ENCODE measurements at places on chromosomes 4 and X.
A peak's percentile ranks its signal among the peaks of the same experiment; 100 is the strongest.

GRCh38 chr4:100633269-100633668 lies 115.4 kb upstream of the EMCN start:
- DNase-seq: no peak

DNA sequence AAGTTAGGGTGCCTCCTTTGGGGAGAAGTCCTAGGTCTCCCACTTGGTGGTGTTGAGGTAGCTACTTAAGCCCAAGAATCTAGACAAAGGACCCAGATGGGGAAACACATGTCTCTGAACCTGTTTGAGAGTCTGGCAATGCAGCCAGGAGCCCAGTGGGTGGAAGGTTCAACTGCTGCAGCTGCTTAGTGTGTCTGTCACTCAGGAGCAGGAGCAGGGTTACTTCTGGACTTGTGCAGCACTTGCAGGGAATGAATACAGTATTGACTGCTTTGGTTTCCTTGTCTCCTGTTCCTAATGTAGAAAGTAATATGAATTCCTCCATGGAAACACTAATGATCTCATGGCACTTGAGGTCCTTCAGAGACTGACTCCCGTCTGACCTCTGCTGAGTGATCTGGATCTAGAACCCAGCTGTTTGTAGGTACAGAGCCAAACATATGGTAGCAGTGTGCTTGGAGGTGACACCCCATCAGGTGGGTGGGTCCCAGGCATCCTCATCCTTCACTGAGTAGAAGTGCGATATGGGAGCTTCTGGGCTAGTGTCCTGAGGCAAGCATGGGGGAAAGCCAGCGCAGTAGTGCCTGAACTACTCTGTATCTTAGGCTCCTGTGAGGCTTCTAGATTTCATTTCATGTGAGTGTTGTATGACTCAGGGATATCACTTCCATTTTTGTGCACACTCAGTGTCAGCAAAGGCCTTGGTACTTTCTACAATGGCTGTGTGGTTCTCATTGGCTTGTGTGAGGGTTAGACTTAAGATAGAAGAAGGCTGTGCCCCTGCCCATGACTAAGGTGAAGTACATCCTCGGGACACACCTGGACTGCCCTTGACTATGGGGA lies 85.0 kb upstream of the WDR1 start:
- no peak for DNase-seq

GRCh38 chr4:105620640-105621323 lies 68.4 kb downstream of the ARHGEF38 start:
- no peak for DNase-seq

GRCh38 chr4:98209111-98209510 lies 52.1 kb upstream of the RAP1GDS1 start:
- no peak for DNase-seq

GRCh38 chr4:7539659-7540058 lies 104.9 kb upstream of the PSAPL1 start:
- no peak for DNase-seq

DNA sequence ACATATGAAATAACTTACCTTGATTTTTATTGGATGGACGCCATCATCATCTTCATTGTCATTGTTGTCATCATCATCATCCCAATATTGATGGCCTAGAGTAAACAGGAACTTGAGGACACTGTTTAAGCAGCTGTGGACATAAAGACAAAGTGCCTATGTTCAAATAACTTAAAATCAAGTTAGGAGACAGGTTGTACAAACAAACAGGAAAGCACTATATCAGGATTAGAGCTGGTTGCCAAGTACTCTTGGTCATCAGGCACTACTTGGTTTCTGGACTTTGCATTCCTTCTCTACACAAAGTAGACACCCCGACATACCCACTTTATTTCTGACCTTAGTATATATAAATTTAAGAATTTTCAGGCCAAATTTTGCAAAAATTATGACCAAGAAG lies 608.6 kb downstream of the KLHL13 start:
- DNase-seq: no peak

DNA sequence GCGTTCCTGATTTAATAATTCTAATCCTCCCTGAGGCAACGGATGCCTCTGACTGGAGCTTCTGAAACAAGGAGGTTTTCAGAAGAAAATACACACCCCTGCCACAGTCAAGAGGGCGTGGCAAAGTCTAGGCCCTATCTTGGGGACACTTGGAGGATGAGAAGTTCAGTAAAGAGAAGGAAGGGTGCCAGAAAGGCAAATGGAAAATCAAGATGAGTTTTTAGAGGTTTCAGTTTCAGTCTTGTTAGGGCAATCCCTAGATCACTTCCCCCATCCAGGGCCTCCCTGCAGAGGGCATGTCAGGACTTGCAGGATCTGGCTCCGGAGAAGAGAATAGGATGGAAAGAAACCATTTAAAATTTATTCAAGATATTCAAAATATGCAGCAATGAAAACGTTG lies 28.5 kb upstream of the FGF2 start:
- DNase-seq: peak; percentile 25

DNA sequence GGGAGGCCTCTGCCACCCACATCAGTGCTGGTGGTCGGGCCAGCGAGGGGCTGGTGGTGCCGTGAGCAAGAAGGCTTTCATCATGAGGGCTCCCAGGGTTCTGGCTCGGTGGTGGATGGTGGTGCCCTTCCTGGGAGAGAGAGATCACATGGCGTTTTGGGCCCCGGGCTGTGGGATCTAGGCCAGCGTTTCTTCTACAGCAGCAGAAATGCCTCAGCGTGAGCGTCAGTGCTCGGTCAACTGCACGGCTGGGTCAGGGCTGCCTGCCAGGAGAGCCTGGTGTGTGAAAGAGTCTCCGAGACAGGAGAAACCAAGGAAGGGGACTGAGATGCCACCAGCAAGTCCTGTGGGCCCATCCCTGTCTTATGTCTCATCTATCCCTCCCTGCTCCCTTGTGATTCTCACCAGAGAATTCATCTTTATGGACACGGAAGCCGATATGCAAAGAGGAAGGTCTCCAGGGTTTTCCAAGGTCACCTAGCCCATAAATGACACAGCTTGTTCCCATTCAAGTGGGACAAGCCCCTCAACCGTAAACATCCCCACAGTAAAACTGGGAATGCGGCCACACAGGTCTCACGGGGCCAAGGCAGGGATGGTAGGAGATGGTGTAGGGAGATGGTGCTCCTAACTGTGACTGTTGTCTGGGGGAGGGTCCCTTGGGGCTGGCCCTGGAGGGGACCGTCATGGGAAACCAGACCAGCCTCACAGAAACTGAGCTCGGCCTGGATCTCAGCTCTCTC lies 99.2 kb downstream of the SORCS2 start:
- peak; percentile 72 for DNase-seq

- DNase-seq: no peak
Measured at GRCh38 chrX:30248854-30249253, 1.9 kb downstream of the MAGEB1 start.

DNA sequence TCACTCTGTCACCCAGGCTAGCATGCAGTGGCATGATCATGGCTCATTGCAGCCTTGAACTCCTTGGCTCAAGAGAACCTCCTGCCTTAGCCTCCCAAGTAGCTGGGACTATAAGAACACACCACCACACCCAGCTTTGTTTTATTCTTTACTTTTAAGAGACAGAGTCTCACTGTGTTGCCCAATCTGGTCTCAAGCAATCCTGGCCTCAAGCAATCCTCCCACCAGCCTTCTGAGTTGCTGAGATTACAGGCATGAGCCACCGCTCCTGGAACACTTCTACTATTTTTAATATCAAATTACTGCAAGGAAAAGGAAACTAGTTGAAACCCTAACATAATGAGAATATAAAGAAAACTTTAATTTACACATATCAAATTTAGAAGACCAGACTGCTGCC lies 85.4 kb downstream of the FAM13A start:
- no peak for DNase-seq

DNA sequence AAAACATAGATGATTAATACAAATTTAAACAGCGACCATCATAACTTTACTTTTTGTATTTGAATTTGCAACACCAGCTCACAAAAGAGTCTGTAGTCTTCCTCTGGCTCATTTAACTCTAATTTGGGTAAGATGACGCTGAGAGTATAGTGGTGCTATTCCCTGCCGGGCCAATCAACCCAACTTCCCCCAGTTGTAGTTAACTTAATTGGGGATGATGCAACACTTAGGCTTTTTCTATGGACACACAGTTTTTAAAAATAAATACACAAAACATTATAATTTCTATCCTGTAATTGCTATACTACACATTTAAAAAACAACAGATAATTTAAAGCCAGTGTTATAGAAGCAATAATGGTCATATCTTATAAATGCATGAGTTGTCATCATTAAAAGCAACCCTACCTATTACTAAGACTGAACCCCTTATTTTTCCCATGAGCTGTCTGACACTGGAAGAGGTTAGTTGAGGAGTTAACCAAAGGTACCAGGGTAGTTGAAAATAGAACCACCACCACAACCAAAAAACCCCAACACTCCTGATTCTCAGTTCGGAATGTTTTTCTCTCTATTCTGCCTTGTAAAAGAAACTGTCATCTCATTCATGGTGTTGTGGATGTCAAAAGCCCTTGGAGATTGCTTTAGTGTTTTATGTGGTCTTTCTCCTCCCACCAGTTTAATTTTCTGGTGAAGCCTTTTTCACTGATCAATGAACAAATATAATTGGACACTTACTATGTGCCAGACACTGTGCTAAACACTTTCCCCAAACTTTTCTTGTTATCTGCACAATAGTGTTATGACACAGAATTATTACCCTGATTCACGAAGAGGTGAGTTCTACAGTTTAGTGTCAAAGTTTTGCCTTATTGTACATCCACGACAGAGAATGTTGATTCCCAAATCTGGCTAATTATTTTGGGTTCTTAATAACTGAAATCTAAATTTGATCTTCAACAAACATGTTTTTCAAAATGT lies 61.5 kb upstream of the RAPGEF2 start:
- no peak for DNase-seq

DNA sequence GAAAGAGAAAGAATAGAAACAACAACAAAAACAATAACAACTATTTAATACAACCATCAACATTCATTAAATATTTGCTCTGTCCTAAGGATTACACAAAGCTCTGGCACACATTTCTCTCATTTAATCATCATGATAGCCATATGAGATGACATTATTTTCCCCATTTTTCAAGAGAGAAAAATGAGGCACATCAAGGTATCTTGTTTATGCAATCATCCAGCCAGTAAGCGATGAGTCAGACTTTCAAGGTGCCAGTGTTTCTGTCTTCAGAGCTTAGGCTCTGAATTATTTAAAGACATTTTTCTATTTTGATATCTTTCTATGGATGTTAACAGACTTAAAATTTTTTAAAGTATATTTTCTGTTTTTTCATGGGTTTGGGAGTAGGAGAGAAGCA lies 541.8 kb upstream of the SMIM31 start:
- no peak for DNase-seq

- no peak for DNase-seq
Measured at GRCh38 chr4:88223516-88223915, 60.8 kb downstream of the PPM1K start.

- no peak for DNase-seq
Measured at GRCh38 chr4:100362366-100362765, 155.5 kb downstream of the EMCN start.

DNA sequence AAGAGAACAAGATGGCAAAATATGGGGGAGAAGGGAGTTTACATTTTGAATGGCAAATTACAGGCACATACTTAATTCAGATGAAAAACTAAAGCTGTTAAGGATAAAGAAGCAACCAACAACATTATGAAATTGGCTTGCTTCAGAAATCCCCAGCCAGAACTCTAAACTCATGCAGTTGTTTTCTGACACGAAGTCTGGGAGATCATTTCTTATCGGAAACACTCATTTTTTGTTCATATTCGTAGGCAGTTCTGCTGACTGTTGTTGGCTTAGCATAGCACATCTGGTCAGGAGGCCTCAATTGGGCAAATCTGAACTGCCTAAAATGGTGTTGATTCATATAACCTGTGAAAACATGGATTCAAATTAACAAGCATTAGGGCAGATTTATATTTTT lies 33.0 kb upstream of the ARHGAP6 start:
- DNase-seq: no peak

- DNase-seq: no peak
Measured at GRCh38 chr4:2742081-2742822, 13.9 kb downstream of the TNIP2 start.

- no peak for DNase-seq
Measured at GRCh38 chrX:98371994-98372393, 1488.3 kb downstream of the RPA4 start.

DNA sequence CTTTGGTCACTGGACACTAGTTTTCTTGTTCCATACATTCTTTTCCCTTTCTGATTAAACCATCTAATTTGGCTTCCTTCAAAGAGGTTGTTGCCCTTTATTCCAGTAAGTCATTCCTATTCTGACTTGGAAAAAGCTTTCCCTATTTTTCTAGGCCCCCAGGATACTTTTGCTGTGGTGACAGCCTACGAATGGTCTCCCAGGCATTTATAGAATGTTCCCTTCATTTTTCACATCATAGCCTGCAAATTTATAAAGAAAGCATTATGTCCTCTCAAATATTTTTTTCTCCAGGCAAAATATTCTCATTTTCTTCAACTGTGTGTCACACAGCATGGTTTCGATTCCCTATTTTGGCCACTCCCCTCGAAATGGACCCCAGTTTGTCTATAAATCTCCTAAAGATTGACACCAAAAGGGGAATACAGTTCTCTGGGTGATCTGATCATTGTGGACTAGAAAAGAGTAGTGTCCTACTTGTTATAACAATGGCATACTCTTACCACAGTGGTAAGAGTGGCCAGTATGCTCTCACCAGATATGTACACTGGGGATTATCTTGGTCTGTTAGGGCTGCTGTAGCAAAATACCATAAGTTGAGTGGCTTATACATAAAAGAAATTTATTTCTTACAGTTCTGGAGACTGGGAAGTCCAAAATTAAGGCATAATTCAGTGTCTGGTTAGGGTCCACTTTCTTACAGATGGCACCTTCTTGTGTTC lies 41.5 kb upstream of the BMP2K start:
- DNase-seq: no peak

DNA sequence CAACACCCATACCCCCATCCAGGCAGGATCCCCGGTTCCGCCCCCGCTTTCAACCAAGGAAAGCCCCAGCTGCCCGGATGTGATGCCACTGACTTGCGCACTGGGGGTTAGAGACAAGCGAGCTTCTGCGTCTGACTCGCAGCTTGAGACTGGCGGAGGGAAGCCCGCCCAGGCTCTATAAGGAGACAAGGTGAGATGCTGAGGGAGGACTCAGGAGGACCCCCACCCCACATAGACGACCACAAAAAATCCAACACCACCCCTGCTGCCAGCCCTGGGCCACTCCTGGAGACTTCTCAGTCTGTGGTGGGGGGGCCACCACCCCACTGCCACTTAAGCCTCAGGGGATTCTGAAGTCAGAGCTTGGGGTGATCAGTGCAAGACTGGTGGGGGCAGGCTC lies at the start of gene MAGEA4:
Gene MAGEA4 (plus strand): TSS at position 110 of the 400 bp plus-strand sequence. CDS start 10,776 bp downstream, outside the sequence.
- DNase-seq: no peak

- DNase-seq: no peak
Measured at GRCh38 chr4:150828159-150828558, 186.9 kb downstream of the LRBA start.

DNA sequence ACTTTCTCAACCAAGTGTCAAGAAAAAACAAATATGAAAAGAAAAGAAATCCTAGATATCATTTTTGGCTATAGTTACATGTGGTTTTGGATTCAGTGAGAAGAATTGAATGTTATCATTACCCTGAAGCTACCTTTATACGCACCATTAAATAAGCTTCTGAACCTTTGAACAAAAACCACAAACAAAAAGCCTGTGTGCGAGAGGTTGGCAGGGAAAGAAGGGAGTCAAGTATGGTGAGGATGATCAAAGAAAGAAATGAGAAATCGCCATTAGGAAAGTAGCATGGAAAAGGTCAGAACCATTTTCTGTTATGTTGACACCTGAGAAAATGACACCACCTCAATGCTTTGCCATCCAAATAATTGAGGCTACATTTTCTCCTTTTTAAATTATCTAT lies 1.2 kb upstream of the SLC7A11 start:
- no peak for DNase-seq

GRCh38 chr4:109414938-109415337 lies 18.7 kb upstream of the SEC24B start:
- DNase-seq: no peak

GRCh38 chr4:158079661-158080060 lies 93.2 kb downstream of the GASK1B start:
- DNase-seq: no peak

Data from putamen (tissue), 1 donor.